CD8-positive, alpha-beta memory T cell (primary cell): ENCODE measurements at places on chromosomes 13 and 19. TPM values are rescaled to one million over a fixed set of nuclear protein-coding genes. Genes with fewer than 3 reads are reported as not detected.

Gene MUC16
- total RNA-seq: 0.02 TPM

Gene DCLK1
- not detected for total RNA-seq

Gene ZNF226
- 9.4 TPM for total RNA-seq

Gene ZFR2
- 0.71 TPM for total RNA-seq

Gene MEGF8
- total RNA-seq: 10.2 TPM

Gene ZNF383
- total RNA-seq: 9.6 TPM

Gene CRB3
- 1.8 TPM for total RNA-seq

Gene CYP4F8
- not detected for total RNA-seq

Gene OR7A5
- total RNA-seq: not detected

Gene SYNGR4
- not detected for total RNA-seq

Gene SIGLECL1
- not detected for total RNA-seq

Gene GDF15
- 0.29 TPM for total RNA-seq

Gene DUXA
- not detected for total RNA-seq

Gene IL12RB1
- 19.6 TPM for total RNA-seq

Gene SIGLEC12
- total RNA-seq: 0.60 TPM

Gene SCN1B
- 1.1 TPM for total RNA-seq

Gene TNNT1
- not detected for total RNA-seq

Gene FCAR
- not detected for total RNA-seq

Gene TNFRSF19
- not detected for total RNA-seq

Gene SHD
- not detected for total RNA-seq

Gene MEIOSIN
- not detected for total RNA-seq

Gene SULT2A1
- total RNA-seq: not detected

Gene DAPK3
- total RNA-seq: 44.9 TPM

Gene FAM216B
- total RNA-seq: not detected

Gene ZNF154
- total RNA-seq: 7.7 TPM

Gene ARL11
- total RNA-seq: 0.38 TPM

Gene DNAJC3
- total RNA-seq: 26.1 TPM

Gene PSG1
- total RNA-seq: not detected

Gene ATCAY
- not detected for total RNA-seq

Gene THSD1
- 0.26 TPM for total RNA-seq

Gene DLL3
- total RNA-seq: 0.92 TPM

Gene PPM1N
- 2.5 TPM for total RNA-seq

Gene RASGRP4
- total RNA-seq: 2.0 TPM

Gene CRX
- not detected for total RNA-seq

Gene CIC
- 53.9 TPM for total RNA-seq

Gene DZIP1
- total RNA-seq: 0.13 TPM

Gene ELAVL1
- total RNA-seq: 164 TPM

Gene GRIN2D
- total RNA-seq: 0.26 TPM

Gene RNF225
- total RNA-seq: 0.28 TPM

Gene SPC24
- total RNA-seq: 35.3 TPM

Gene C5AR2
- total RNA-seq: 0.22 TPM

Gene MBD3L2
- total RNA-seq: not detected

Gene KIR2DL4
- not detected for total RNA-seq

Gene CRLF1
- total RNA-seq: not detected

Gene SIGLEC8
- not detected for total RNA-seq

Gene FARP1
- 0.26 TPM for total RNA-seq

Gene ZNF91
- 31.3 TPM for total RNA-seq

Gene CCDC97
- 32.1 TPM for total RNA-seq

Gene FKRP
- total RNA-seq: 24.4 TPM
